ENCODE measurements at places on chromosomes 3 and 15. TPM values are rescaled to one million over a fixed set of nuclear protein-coding genes. Genes with fewer than 3 reads are reported as not detected.

DNA sequence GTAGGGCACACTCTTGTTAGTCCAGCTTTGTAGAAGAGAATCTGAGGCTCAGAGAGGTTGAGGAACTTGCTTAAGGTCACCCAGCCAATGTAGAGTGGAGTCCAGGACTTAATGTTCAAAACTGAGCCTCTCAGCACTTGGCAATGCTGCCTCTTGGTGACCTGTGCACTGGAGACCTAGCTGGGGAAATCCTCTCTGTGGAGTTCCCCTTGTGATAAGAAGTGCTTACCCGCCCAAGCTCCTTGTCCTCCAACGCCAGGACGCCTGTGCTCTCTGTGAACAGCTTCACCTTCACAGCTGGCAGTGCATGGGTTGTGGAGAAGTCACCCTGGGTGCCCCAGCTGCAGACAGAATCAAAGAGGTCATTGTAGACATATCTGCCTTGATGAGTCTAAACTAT, 219.1 kb upstream of the FEZF2 start:
- no peak for DNase-seq

GRCh38 chr3:13346481-13347389, 73.4 kb downstream of the NUP210 start:
- DNase-seq, result peak; percentile 57

DNA sequence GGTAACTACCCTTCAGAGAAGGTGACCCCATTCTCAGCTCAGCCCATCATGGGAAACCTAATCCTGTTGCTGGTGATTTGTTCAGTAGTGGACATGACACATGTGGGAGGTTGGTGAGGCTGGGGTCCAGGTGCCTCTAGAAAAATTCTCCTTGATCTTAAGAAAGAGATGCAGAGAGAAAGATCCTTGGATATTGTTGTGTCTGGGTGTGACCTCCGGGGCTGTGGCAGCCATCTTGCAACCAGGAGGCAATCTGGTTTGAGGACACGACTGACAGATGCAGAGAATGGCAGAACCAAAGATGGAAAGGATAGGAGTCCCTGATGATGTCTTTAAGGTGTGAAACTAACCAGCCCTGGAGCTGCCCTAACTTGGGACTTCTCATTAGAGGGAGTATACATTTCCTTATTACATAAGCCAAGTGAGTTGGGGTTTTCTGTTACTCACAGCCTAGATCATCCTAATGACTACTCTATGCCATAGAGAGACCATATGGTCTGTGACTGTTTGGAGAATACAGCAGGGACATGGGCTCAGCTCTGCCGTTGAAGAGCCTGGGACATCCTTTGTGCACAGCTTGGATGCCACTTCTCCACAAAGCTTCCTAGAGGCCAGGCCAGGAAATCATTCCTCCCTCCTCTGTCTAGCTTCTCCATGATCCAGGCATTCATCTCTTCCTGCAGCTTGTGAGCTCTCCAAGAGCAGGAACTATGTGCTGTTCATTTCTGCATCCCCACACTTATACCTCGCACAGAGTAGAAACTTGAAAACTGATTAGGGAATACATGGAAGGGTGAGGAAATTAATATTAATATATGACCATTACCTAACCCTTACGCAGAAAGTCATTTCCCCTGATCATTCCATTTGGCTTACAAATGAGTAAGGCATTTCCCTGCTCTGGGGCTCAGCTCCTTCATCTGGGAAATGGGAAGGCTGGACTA, 45.9 kb downstream of the HRH1 start:
- no peak for DNase-seq

The IRAK2 gene
- 8.9 TPM for total RNA-seq

The FAM131A gene
- 20.1 TPM for total RNA-seq
